DMS 273 treated with DMSO at 0.1 percent for 48 hours (cell line): ENCODE measurements at places on chromosomes 4 and X.

DNA sequence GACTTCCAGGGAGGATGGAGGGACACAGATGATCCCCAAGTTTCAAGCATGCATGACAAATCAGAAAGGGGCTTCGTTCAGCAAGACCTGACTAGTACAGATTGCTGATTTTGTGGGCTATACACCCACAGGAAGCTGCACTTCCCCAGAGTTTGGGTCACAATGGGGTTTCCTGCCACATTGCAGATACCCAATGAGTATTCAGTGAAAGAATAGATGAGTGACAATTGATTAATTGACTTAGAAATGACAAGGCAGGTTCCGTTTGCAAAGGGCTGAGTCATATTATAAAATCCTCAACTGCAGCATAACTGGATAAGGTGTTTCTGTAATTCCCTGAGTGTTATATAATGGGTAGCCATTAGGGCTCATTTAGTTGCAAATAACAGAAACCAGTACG is 146.6 kb upstream of the TBL1X start:
- no peak for DNase-seq

- DNase-seq, result no peak
These were observed 29.0 kb downstream of the NAA11 start for GRCh38 chr4:79296768-79297428.

DNA sequence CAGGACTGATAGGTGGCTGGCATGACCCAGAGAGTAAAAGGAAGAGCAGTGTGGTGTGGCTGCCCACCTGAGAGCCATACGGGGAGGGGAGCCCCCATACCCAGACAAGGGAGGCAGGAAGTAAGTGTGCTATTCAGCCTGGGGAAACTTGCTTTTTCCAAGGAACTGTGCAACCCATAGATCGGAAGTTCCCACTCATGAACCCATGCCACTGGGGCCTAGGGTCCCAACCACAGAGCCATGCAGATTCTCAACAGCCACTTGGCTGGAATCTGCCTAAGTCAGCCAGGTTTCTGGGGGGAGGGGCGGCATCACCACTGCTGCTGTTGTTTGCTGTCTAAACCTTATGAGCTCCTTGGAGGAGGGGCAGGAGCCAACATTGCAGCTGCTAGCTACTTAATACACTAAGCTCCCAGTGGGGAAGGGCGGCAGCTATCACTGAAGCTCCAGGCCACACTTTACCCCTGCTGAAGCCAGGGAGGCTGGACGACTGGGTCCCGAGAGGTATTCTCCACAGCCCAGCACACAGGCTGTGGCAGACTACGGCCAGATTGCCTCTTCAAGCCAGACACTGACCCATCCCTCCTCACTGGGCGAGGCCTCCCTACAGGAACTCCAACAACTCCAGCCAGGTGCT is 410.4 kb downstream of the INPP4B start:
- DNase-seq, result no peak

- DNase-seq, result no peak
These were observed 698.6 kb downstream of the SH3BGRL start for GRCh38 chrX:81900522-81900921.

DNA sequence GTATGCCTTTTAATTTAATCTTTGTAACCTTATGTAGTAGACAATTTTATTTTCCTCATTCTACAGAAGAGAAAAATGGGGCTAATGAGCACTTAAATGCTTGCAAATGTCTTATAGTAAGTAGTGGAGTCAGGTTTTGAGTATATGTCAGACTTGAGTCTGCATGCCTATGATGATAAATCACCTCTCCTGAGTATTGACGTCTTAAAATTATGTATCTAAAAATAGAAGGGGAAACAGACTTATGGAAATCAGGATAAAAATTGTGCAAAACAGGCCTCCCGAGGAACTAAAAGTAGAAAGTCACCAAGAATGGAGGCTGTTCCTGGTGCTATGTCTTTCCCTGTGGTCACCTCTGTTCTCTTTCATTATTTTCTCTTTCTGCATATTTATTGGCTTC is 92.7 kb downstream of the STIM2 start:
- DNase-seq, result no peak

GRCh38 chr4:78735697-78736096 is 40.5 kb upstream of the BMP2K start:
- DNase-seq, result no peak

- DNase-seq, result no peak
These were observed 77.6 kb upstream of the ITM2A start for GRCh38 chrX:79444694-79445210.

DNA sequence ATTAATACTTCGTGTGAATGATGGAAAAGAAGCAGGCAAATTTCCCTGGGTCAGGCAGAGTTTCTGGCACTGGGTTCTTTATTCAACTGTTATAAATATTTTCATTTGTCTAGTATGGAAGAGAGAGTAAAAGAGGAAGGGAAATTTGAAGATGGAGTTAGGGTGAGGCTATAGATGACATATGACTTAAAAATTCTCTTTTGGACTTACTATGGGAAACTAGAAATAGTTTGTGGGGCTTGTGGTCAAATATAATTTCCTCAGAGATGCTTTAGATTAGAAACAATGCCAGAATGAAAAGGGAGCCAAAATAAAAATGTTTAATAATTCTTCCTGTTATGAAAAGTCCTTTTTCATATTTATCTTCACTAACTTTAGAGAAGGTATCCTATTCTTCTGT is 103.2 kb downstream of the GC start:
- DNase-seq, result no peak

DNA sequence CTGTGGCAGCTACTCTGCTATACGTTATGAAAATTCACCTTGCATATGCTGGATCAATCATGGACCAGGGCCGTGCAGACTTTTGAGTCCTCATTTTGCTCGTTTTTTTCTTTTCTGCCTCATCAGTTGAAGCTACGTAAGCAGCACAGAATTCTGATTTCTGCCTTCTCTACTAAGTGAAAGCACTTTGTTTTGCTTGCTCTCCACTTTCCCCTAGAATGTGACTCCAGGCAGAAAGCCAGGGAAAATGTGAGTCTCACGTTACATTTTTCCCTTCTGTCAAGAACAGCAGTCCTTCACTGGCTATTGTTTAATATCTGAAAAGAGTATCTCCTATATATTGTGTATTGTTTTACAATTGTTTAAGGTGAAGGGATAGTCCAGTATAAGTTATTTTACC is 1840.1 kb downstream of the PCDH7 start:
- no peak for DNase-seq

DNA sequence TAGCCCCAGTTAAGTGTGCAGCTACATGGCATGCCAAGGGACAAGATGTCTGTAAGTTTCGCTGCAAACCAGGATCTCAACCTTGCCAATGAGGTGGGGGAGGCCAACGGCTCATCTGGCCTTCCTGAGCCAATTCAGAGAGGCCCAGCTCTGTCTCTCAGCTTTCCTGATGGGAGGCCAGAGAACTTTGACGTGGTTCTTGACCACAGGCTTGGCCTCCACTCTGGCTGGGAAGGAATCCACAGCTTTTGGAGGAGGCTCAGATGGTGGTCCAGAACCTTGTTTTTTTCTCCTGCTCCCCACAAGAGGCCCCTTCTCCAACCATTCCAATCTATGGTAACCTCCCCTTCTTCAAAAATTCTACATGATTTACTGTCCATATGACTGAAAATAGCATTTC is 9.8 kb downstream of the CAPN6 start:
- DNase-seq, result no peak

DNA sequence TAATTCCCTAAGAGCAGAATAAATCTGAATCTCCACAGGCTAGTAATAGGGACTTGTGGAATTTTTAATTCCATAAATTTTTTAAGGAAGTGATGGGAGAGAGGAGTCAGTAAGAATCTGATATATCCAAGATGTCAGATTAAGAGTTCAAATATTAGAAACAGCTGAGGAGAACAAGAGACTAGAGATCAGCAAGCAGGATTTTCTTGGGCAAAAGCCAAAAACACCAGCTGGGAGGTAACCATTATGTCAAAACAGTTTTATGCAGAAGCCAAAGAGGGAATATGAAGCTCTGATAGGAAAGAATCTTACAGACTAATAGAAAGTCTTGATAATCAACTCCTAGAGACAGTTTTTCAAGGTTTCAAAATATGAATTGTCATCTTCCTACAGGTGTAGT is 72.2 kb upstream of the RBPJ start:
- peak; percentile 56 for DNase-seq

- no peak for DNase-seq
These were observed 88.7 kb upstream of the HPF1 start for GRCh38 chr4:169846396-169846795.

GRCh38 chrX:136780241-136780640 is 491 bp downstream of the ARHGEF6 start:
- DNase-seq, result no peak

- DNase-seq, result no peak
These were observed 85.7 kb upstream of the MTM1 start for GRCh38 chrX:150482537-150483206.

DNA sequence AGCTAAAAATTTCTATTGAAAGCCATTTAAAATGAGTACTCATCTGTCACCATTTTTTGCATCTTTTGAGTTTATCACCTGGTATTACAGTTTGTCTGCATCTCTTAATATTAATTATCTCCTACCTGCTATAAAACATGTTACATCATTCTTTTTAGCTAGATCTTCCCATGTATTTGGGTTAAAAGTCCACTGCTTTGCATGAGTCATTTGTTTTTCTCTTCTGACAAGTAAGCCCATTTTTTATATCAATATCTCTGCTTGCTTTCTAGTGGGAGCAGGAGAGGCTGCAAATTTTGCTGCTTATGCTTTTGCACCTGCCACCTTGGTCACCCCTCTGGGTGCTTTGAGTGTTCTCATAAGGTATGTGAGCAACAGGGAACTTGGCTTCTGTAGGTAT is 16.1 kb downstream of the NIPAL1 start:
- no peak for DNase-seq

DNA sequence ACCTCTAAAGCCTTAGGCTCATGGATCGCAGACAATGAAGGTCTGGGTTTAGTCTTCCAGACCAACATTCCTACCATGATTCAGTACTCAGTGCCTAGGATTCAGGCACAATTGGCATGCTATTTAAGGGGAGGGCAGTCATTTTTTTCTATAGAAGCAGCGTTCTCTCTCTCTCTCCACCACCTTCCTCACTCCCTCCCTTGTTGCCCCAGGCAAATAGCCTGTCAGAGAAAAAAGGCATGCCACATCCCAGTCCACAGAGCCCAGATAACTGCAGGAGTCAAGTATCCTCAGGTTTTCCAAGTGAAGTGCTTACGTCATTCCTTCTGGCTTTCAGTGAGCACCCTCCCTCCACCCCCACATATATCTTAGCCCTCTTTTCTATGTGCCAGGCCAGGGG is 533.0 kb downstream of the BCOR start:
- no peak for DNase-seq

- no peak for DNase-seq
These were observed 41.9 kb downstream of the MAMLD1 start for GRCh38 chrX:150405006-150405405.

DNA sequence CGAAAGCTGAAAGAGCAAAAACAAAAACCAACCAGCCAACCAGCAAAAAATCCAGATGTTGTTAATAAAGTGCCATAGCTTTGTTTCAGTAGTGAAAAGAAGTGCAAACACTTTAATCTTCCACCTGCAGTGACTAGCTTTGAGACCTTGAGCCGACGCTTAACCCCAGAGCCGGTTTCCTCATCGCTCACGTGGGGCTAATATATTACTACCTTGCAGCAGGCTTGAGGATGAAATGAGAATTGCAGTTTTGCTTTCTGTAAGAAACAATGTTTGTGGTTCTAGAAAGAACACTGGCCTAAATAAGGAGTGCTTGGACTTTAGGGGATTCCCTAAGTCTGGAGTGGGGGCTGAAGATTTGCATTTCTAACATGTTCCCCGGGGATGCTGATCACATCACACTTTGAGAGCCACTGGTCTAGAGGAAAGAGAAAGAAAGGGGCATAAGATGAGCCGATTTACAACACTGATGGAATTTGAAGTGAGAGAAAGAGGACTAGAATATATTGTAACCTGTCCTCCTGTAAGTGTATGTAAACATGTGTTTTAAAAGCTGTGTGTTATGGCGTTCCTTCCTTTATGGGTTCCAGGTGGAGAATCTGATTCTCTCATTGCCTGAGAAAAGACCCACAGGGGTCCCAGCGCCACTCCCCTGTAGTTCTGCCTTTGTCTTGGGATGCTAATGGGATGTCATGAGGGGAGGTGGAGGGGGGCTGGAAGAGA is 1.4 kb downstream of the FGF2 start:
- no peak for DNase-seq

- no peak for DNase-seq
These were observed 431.2 kb downstream of the GPM6A start for GRCh38 chr4:175380841-175381240.

DNA sequence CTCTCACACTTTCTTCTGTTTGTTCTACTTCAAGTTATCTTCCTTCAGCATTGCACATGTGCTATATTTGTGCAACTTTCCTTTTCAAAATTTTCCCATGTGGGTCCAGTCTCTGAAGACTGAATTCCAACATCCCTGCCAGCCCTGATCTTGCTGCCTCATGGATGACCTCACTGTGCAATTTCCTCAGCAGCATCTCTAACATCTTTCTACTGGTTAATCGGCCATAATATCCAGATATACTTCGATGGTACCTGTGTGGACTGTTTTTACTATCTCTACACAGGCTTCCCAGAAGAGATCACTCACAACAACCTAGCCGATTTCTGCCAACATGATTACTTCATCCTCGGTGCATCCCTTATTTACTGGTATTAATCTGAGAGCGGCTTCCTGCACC is 41.5 kb downstream of the GPM6A start:
- DNase-seq, result no peak

DNA sequence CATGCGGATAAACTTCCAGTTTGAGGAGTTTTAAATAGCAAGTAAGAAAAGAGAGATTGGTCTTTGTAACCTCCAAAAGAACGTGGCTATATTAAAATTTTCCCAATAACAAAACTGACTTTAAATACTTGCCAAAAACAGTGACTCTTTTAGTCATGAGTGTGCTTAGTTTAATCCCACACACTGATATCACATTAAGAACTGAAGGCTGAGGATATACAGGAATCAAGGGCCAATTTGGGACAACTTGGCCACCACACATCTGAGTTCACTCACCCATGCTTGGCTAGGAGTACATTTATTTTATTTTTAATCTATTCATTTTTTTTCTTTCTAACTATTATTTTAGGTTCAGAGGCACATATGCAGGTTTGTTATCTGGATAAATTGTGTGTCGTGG is 110.2 kb downstream of the APBB2 start:
- no peak for DNase-seq

DNA sequence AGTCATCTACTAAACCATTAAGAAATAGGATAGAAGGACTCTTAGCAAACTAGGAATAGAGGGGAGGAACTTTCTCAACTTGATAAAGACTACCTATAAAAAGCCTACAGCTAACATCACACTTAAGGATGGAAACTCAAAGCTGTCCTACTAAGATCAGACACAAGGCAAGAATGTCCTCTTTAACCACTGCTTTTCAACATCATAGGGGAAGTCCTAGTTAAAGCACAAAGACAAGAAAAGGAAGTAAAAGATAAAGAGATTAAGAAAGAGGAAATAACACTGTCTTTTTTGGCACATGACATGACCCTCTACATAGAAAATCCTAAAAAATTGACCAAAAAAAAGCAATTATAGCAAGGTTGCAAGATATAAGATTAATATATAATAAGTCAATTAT is 136.6 kb downstream of the FBXW7 start:
- DNase-seq, result no peak

GRCh38 chrX:119041175-119041574 is 31.6 kb upstream of the CT47C1 start:
- no peak for DNase-seq
